CD4-positive, alpha-beta T cell (primary cell): ENCODE measurements at places on chromosomes 12 and 14. TPM values are rescaled to one million over a fixed set of nuclear protein-coding genes. Genes with fewer than 3 reads are reported as not detected.

Gene TAS2R50
- total RNA-seq, result 0.36 TPM

- peak; percentile 66 for DNase-seq
- H3K4me1 ChIP-seq, result peaks cover 16% of the 10 kb centered on the region
- H3K27ac ChIP-seq, result peak overlapping the region; percentile 80
- H3K4me3 ChIP-seq, result peak overlapping the region; percentile 87
- H3K36me3 ChIP-seq, result peaks cover 31% of the 10 kb centered on the region
- no peaks in the 10 kb centered on the region for H3K27me3 ChIP-seq
These were observed 727 bp downstream of the LDHB start for GRCh38 chr12:21656905-21657325.

- H3K27ac ChIP-seq, result no peak overlapping the region
- no peak for DNase-seq
- H3K27me3 ChIP-seq, result no peaks in the 10 kb centered on the region
- no peak overlapping the region for H3K4me3 ChIP-seq
These were observed 24.6 kb upstream of the LTBP2 start for GRCh38 chr14:74636424-74637177.

- H3K27me3 ChIP-seq, result no peaks in the 10 kb centered on the region
- no peak overlapping the region for H3K27ac ChIP-seq
- no peak overlapping the region for H3K4me3 ChIP-seq
- no peaks in the 10 kb centered on the region for H3K4me1 ChIP-seq
- no peak for DNase-seq
These were observed 79.7 kb upstream of the RAP1B start for GRCh38 chr12:68530965-68531364.

Gene POTEM
- total RNA-seq, result not detected
